ENCODE measurements at places on chromosomes 2 and 18.

DNA sequence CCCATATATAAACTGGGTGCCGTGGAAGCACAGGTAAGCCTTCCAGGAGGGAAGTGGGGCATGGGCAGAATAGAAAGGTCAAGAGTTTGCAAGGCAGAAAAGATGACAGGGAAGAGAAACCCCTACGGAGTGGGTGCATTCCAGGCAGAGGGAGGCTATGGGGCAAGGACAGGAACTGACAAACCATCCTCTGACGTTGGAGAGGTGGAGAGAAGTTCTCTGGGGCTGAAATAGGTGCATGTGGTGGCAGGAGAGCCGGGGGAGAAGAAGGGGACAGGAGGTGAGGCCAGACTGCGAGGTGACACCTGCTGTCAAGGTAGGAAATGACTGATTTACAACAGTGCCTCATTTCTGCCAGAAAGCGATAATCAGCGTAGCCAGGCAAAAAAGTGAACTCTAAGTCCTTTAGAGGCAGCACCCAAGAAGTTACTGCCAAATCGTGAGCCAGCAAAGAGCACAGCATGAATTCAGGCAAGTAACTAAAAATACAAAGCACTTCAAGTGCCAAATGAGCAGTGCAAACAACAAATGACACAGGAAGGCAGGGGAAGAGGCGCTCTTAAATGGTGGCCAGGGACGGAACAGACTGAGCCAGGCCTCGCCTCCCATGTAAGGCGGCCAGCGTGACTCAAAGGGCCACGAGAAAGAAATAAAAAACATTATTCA, 113.3 kb upstream of the ACVR1C start:
- no peak for DNase-seq

DNA sequence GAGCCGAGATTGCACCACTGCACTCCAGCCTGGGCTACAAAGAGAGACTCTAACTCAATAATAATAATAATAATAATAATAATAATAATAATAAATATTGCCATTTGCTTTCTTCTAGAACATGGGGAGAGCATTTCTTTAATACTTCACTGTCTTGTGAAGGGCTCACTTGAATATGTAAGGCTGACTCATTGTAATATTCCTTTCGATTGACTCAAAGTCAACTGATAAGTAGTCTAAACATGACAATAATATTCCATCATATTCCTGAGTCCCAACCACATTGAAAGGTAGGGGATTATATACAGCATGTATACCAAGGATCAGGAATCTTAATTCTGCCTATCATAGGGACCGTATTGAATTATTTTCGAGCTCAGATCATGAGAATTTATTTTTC, 949.2 kb downstream of the DSC3 start:
- no peak for DNase-seq

- DNase-seq: no peak
Measured at GRCh38 chr18:48576457-48576771, 37.6 kb downstream of the CTIF start.

DNA sequence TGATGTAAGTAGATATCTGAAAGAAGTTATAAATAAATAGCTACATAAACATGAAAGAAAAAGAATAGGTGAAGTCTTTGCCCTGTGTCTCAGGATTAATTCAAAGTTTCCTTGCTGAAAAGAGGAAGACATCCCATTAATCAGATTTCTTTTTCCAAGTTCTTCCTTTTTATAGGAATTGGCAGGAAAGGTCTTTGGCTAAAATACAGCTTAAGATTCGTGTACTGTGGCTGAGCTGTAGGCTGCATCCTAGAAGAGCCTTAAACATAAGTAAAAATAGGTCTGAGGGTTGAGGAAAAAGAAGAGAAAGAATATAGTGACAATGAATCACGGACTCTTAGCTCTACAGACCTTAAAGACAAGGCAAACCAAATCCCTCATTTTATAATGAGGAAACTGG, 579.9 kb downstream of the NRXN1 start:
- DNase-seq: no peak

- no peak for DNase-seq
Measured at GRCh38 chr2:86238354-86238753, 39.1 kb downstream of the MRPL35 start.

DNA sequence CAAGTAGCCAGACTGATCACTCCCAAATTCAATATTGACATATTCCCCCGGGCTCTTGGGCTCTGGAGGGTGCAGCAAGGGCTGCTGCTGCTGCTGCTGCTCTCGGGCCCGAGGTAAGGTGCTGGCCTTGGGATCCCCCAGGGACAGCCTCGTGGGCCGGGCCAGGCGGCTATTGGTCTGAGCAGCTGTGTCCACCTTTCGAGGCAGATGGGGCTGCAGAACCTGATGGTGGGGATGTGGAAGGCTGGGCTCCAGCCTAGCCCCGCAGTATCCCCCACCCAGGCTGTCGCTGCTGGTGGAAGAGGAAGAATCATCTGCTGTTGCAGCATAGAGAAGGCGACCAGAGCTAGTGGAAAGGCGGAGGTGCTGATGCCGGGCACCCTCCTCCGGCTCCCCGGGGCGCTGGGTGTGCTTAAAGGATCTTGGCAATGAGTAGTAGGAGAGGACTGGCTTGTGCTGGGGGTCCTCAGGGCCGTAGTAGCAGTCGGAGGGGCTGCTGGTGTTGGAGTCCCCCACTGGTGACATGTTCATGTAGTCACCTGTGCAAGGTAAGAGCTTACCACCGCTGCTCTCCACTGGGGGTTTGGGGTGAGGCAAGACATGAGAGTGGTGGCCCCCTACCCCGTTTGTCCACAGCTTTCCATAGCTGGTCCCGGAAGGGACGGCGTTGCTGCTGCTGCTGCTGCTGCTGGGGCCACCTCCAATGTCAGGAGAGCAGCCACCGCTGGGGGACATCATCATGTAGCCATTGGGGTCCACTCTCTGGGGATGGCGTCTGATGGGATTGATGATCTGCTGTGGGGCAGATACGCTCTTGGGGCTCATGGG, 3.4 kb downstream of the IRS1 start:
- no peak for DNase-seq

DNA sequence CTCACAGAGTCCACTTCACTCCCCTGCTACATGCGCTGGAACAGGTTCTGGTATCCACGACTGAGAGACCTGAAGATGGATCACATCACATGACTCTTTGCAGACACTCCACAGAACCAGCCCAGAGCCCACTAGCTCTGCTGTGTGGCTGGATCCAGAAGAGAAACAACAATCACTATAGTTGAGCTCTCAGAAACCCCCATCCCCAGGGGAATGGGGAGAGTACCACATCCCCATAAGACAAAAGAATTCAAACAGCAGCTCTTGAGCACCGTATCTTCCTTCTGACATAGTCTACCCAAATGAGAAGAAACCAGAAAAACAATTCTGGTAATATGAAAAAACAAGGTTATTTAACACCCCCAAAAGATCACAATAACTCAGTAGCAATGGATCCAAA, 76.4 kb downstream of the ZSWIM2 start:
- DNase-seq: no peak

GRCh38 chr2:151916632-151917031, 88.4 kb upstream of the ARL5A start:
- no peak for DNase-seq

DNA sequence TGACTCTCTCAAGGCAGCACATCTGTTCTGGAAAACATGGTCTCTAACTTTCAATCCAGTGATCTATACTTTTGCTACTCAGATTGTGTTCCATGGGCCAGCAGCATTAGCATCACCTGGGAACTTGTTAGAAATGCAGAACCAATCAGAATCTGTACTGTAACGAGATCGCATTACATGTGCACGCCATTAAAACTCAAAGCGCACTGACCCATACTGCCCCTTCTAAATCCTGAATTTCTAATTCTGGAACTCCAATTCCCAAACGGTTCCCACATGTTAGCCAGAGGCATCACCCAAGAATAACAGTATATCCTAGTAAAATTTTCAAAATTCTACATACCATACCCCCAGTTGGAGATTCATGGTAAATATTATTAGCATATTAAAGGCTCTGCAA, 10.5 kb upstream of the DCTN1 start:
- DNase-seq: no peak

DNA sequence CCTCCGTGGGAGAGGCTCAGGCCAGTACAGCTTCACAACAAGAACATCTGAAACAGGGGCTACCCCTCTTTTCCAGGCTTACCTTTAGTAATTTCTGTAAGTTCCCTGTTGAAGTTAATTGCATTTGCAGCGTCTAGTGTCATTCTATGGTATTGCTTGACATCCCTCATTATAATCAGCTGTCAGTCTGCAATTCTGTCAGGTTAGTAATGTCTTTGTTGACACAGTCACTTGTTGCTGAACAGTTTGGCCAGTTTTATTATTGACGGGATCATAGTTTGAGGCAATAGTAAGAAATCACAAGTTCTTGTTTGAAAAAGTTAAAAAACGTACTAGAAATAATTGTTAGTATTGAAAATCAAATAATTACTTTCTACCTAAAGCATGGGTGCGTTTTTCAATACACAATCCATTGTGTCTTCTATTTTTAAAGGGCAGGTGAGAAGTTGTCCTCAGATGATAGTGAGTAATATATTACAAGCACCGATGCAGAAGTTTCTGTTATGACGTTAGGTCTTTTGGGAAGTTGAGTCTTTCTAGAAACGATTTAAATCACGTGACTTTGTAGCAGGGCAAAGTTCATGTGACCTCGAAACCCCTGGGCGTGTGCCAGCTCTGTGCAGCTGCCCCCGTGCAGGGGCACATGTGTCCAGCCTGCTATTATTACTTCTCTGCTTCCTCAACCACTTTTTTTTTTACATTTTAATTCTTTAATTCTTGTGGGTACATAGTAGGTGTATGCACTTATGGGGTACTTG, 49.5 kb upstream of the MBP start:
- no peak for DNase-seq

DNA sequence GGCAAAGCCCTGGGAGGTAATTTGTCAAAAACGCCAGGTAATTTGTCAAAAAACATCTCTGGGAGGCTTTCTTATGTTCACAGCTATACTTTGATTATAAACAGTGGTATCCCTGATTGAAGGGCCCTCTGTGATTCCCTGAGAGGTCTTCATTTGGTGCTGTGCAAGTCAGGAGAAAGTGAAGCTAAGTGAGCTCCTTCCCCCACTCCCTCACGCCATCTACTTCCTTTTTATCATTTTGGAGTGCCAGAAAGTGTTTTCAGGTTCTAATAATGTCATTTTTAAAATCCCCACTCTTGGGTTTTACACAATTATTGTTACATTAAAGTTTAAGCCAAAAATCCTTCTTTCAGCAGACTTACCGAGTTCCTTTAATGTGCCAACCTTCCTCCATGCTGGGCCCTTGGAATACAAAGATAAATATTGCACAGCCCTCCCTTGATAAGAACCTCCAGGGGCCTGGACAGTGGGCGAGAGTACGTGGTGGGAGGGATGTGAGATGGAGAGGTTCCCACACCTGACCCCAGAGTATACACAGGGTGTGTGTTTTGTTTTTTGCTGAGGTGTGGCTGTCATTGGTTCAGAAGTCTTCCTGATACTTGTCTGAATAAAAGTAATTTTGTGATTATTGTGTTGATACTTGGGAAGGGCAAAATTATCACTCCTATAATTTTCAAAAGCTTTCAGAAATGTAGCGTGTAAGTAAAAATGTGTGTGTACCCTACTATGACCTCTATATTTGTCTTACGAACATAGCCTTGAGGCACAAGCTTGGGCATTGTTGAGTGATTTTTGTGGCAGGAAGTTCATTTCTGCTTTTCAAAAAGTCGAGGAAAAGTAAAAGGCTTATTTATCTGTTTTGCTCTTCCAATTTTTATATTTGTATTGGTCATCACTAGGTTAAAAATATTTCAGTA, 8.2 kb downstream of the MAPRE2 start:
- DNase-seq: no peak

- no peak for DNase-seq
Measured at GRCh38 chr2:236169741-236170589, 1.8 kb upstream of the GBX2 start.

DNA sequence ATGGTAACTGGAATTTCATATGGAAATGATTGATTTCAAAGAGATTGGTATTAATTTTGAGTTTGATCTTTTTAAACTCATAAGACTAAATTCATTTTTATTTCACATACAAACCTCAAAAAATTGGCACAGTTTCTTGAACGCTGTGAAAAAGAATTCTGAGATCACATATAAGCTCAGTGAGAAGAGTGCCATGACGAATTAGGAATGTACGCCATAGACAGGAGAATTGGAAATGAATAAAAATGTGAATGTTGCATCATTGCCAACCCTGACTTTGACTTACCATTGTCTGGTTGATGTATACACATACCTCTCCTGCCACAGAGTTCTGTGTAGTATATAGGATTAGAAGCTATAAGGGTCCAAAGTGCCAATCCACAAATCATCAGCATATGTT, 290.4 kb upstream of the ZC3H15 start:
- no peak for DNase-seq

DNA sequence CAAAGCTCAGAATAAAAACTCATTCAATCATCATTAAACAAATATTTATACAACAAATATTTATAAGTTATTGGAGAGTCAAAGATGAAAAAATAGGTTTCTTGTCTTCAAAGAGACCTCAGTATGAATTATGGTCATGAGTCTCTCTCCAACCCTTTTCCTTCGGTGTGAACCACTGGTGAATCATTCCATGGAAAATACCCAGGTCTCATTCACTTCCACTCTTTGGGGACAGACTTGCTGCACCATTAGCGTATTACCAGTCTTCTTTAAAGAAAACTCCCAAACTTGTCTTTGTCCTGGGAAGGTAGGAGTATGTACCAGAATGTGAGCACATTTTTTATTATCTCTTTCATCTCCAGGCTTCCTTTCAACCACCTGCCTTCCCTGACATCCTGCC, 257.4 kb upstream of the RBMS1 start:
- no peak for DNase-seq

DNA sequence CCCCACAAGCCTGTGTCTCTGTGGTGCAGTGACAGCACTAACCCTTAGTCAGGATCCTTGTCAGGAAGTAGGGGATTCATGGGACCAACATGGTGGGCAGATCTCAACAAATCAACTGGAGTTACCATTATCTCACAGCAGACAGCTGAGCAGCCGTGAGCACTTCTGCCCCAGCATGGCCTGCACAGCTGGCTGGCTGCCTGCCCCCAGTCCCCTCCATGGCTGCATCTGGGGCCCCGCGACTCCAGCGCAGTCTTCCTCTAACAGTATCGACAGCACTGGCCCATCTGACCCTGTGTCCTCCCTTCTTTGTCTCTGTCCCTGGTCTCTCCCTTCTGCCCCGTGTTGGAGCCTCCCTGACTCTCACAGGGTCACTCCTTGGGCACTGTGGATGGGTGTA, 4.7 kb upstream of the ADCY3 start:
- DNase-seq: no peak

- no peak for DNase-seq
Measured at GRCh38 chr2:219269362-219270054, 9.7 kb upstream of the DNAJB2 start.

DNA sequence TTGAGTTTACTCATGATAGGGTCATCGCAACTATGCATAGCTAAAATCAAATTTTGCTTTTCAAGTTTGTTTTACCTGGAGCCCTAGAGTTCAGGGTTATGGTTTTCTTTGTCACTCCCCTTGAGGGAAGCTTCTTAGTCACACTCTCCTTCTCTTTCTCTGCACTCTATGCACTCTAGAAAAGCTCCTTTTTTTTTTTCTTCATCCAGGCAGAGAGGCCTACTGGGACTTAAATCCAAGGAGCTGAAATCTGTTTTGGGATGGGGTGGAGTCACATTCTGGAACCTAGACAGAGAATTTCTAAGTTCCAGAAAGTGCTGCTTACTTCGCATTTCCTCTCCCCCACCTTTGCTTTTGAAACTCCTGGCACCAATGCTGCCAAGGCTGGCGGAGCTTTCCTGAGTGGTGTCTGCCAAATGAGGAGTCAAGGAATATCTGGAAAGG, 19.1 kb upstream of the IL18R1 start:
- no peak for DNase-seq
